ENCODE measurements at places on chromosomes 4 and X.

DNA sequence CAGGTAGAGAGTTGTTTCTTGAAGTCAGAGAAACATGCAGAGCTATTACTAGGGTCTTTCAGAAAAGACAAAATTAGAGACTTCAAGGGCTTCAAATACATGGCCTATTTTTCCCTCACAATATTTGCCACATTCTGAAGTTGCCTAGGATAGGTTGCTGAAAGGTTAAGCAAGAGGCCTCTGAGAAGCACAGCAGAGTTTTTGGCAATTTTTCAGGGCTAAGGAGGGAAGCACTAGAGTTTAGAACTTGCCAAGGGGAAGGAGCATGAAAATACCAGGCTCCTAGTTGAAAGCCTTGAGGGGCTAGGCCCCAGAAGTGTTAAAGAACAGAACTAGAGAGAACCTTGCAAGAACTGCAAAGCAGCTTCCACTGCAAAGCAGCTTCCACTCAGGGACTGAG lies 86.4 kb downstream of the ANAPC10 start:
- no peak for DNase-seq

GRCh38 chr4:180827232-180828009 lies 1415.8 kb upstream of the TENM3 start:
- no peak for DNase-seq

- no peak for DNase-seq
Observed at GRCh38 chr4:78242071-78242470, 184.9 kb downstream of the FRAS1 start.

DNA sequence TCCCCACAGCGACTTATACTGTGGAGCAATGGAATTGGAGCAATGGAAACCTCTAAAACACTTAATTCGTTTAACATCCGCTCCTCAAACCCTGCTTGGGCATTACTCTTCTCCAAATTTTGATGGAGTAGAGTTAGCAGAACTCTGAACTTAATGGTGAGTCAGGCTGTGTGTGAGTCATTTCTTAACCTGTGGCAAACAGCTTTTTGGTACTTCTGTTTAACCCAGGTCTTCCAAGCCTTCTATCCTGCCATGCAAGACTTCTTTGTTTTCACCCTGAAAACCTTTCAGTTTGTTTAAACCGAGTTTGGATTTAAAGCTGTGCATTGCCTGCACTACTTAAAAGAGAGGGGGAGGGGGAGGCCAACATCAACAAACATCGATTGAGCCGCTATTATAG lies 3.6 kb upstream of the AMOT start:
- no peak for DNase-seq

DNA sequence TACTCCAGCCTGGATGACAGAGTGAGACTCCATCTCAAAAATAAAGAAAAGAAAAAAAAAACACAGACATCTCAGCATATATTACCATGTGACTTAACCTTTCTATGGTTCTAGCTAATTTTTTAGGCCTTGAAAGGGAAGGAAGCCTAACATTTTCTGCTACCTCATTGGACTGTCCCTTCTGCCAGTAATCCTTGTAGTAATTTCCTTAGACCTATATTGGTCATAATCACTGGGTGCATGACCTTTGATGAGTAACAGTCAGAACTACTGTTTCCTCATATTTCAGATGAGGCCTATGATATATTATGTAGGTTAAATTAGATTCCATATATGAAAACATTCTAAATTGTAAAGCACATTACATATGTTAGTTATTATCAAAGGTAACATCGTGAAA lies 9.6 kb downstream of the XIAP start:
- DNase-seq = no peak

- no peak for DNase-seq
Observed at GRCh38 chr4:98677799-98678198, 19.4 kb upstream of the TSPAN5 start.

GRCh38 chr4:101114936-101115372 lies 232.4 kb downstream of the PPP3CA start:
- DNase-seq = no peak

- DNase-seq = no peak
Observed at GRCh38 chr4:15665753-15666365, 10.7 kb upstream of the FBXL5 start.

DNA sequence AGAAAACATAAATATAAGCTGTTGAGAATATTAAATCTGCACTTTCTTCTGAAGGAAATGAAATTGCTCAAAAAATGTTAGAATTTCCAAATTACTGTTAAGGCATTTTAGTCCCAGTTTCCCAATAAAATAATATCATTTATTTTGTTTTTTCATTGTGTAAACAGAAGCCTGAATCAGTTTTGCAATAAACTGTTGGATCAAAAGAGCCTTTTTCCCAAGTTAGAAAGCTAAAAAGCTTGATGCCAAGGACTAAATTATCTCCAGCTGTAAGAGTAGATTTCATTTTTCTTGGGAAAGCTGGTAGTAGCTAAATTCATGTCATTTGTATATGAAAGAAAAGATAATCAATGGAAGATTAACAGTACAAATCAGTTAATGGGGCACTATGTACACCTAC lies 95.8 kb downstream of the RNF150 start:
- no peak for DNase-seq

- DNase-seq = no peak
Observed at GRCh38 chr4:100086766-100087431, 103.4 kb downstream of the DDIT4L start.

DNA sequence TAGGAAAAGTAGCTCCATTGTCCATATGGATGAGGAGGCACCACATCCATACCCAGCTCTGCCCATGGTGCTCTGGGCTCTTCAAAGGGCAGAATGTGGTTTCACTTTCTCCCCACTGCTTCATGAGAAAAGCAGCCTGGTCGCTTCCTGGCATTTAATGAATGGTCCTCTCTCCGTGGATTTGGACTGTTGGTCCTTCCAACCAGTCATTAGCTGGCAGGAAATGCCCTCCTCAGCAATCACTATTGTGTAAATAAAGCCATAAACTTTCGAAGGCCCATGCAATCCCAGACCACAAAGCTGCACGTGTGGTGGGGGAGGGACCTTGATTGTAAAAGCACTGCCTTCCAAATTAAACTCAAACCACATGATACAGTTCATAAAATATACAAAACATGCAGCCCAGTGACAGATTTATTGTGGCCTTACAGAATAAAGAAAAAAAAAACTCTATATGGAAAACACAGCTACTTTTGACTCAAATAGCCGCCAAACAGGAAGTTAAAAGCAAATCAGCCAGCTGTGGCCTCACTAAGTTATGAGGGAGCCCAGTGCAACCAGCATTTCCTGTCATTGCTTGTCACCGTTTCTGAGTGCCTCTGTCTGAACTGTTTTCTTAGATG lies 8.1 kb downstream of the MBNL3 start:
- DNase-seq = no peak
